B cell (primary cell): ENCODE measurements at places on chromosomes 3 and 15.
A peak's percentile ranks its signal among the peaks of the same experiment; 100 is the strongest.

GRCh38 chr3:107634099-107634489 is 111.3 kb downstream of the BBX start:
- DNase-seq: no peak

DNA sequence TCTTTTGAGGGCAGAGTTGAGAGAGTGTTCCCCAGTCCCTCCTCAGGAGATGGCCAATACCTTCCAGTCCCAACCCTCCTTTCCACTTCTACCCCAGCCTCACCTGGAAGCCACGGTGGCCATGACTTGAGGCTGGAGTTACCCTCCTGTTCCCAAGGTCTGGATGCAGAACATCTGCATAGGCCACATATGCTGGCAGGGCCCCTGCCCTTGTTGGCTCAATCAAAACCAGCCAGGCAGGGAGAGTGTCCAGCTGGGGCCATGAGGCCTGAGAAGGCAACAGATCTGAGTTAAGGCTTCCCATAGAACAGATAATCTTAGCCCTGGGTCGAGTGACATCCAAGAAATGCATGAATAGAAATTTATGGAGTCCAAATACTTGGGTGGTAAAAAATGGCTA is 23.6 kb upstream of the VIPR1 start:
- no peak for DNase-seq

- no peak for DNase-seq
These were observed 10.8 kb downstream of the ITGA11 start for GRCh38 chr15:68421115-68421551.

- DNase-seq: no peak
These were observed 196.4 kb downstream of the STT3B start for GRCh38 chr3:31729082-31729481.

- no peak for DNase-seq
These were observed 59.4 kb upstream of the TRIM71 start for GRCh38 chr3:32758375-32758753.

DNA sequence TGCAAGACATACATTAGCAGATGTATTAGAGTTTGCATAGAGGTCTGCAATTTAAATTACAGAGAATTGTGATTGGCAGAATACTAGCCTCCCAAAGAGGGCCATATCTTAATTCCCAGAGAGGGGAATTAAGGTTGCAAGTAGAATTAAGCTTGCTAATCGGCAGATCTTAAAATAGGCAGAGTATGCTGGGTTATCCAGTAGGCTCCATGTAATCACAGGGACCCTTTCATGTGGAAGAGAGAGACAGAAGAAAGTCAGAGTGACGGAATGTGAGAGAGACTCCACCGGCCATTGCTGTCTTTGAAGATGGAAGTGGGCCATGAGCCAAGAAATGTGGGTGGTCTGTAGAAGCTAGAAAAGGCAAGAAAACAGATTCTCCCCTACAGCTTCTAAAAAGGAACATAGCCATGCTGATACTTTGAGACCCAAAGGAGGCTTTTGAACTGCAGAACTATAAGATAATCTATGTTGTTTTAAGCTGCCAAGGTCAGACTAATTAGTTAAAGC is 38.8 kb downstream of the IMPG2 start:
- DNase-seq: no peak

GRCh38 chr3:141044695-141045641 is 6.2 kb upstream of the SPSB4 start:
- DNase-seq: no peak

DNA sequence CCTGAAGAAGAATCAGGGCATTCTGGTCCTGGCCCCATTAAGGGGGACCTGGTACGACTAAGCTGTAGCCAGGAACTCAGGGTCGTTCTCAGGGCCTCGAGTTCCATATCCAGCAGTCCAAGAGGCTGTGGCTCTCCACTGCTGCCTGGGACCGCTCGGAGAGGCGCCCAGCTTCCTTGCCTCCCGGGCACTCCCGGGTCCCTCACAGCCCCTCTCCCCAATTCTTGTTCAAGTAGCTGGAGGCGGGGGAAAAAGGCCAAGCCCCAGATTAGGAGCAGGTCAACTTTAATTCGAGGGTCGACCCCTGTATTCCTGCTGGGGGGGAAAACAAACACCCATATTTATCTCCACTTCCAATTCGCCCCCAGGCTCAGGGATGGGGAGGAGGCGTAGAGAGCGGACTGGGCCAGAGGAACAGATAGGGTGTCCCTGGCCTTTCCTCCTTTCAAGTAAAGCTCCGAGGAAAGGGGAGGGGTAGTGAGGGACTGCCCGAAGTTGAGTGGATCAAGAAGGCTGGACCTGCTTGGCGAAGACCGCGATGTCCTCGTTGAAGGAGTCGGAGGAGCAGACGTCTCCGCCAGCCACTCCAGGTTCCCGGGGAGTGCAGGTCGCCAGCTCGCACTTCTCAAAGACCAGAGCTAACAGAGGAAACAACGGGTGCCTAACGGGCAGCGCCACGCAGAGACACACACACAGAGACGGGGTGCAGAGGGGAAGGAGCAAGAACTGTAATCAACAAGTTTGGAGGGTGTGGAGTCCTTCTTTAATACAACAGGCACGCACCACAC is 4.4 kb downstream of the MEIS2 start:
- DNase-seq: no peak

- DNase-seq: no peak
These were observed 500.7 kb upstream of the ATP11B start for GRCh38 chr3:182292591-182292990.

DNA sequence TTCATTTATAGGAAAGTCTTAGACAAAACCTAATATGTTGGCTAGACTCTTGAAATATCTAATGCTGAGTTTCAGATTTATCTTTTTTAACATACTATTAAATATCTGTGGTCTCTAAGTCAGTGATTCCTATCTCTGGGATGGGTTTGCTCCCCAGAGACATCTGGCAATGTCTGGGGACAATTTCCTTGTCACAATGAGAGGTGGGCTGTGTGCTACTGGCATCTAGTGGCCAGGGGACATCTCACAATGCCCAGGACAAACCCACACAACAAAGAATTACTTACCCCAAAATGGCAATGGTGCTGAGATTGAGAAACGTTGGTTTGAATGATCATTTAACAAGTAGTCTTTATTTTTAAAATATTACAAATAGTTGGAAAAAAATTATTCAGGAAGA is 602.1 kb downstream of the MAGI1 start:
- DNase-seq: no peak

GRCh38 chr3:9500108-9501050 is 53.2 kb downstream of the LHFPL4 start:
- DNase-seq: peak; percentile 66

- no peak for DNase-seq
These were observed 491.8 kb downstream of the SQOR start for GRCh38 chr15:46126581-46126980.

DNA sequence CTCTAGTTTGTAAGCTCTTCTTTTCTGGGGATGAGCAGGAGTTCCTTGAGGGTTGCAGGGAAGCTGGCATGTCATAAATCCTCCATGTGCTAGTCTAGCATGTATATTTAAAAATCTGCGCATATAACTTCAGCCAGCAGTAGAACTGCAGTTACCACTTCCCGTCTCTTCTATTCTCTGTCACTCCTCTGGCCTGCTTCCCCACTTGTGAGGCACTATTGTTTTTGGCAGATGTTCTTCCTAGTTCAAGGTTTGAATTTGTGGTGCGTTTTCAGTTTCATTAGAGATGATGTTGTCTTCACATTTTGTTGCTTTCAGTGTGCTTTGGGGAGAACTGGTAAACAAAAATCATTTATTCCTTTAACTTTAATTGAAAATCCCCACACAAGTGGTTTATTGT is 169.1 kb upstream of the ZPLD1 start:
- no peak for DNase-seq

DNA sequence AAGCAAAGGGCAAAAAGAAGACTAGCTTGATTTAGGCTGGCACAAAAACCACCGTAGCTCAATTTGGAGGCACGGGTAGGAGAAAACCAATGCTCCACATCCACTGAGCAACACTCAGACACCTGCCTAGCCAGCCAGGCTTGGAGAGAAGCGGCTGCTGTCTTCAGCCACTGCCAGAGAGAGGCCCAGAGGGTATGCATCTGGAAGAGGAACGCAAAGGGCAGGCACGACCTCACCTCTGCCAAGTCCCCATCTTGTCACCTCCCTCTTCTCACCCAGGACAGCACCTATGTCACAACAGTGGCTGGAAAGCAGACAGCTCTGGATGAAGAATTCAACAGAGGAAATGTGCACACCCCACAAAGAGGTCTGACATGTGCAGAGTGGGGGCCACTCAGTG is 93.5 kb downstream of the ADAMTS17 start:
- no peak for DNase-seq

DNA sequence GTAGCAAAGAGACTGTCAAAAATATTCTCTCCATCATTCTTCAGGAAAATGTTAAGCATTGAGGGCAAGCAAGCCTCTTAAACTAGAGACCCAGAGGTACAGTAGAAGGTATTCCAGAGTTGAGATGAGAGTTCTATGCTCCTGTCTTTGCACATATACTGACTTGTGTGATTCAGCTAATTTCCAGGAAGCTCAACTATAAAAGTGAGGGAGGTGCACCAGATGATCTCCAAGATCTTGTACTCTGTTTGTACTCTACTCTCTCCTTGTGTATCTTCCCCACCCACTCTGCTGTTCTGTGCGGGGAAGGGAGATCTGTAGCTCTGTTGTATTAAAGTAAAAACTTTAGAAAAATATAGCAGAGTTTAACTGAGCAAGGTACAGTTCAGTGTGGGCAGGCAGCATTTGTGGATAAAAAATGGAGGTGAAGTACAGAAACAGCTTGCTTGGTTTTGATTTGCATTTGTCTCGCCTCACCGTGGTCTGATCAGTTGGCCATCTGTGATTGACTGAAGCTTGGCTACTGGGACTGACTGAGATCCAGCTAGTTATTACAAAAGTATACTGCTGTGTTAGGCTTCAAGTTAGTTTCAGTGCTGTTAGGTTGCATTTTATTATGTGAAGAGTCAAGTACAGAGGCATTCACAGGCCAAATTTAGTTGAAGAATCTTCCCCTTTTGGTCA is 463.1 kb upstream of the GOLIM4 start:
- DNase-seq: no peak

GRCh38 chr3:143158014-143158988 is 38.7 kb downstream of the CHST2 start:
- DNase-seq: no peak

DNA sequence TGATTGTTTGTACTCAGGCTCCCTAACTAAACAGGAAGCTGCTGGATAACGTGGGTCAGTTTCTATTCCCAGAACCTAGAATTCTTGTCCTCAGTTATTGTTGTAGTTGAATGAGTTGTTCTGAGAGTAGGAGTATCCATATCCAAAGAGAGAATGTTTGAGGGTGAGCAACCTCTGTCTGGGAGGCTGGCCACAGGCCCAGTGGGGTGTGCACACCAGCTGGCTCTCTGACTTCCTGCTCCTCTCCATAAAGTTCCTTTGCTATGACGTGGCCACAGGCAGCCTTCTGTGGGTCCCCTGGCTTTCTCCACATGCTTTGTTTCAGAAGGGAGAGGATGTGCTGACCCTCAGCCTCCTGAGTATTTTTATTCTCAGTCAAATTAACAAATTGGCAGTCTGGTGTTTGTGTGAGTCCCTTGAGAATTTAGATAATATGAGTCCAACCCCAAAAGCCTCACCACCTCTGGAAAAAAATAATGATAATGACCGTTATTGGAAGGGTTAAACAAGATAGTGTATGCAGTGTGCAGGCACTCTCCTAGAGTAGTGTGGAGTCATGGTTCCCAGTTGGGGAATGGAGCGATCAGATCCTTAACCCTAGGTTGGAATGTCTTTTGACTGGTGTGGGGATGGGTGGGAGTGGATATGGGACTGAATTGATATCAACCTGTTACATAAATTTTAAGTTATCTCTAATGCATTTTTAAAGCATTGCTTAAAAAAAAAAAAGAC is 47.6 kb upstream of the MED12L start:
- no peak for DNase-seq

DNA sequence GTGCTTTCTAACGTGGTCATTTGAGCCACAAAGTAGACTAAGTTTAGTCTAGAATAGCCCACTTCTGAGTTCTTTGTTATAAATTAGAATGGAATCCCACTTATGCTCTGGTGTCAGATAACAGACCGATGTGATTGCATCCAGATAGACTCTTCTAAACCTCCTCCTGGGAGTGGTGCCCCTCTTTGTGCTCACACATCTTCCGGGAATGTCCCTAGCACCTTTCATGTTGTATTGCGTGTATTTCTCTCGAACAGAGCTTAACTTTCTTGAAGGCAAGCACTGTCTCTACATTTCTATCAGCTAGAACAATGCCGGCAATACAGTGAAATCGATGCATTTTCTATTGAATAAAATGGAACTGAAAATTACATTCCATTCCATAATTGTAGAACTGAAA is 23.0 kb downstream of the CP start:
- DNase-seq: no peak

- no peak for DNase-seq
These were observed 96.9 kb upstream of the WNT5A start for GRCh38 chr3:55584030-55584429.

DNA sequence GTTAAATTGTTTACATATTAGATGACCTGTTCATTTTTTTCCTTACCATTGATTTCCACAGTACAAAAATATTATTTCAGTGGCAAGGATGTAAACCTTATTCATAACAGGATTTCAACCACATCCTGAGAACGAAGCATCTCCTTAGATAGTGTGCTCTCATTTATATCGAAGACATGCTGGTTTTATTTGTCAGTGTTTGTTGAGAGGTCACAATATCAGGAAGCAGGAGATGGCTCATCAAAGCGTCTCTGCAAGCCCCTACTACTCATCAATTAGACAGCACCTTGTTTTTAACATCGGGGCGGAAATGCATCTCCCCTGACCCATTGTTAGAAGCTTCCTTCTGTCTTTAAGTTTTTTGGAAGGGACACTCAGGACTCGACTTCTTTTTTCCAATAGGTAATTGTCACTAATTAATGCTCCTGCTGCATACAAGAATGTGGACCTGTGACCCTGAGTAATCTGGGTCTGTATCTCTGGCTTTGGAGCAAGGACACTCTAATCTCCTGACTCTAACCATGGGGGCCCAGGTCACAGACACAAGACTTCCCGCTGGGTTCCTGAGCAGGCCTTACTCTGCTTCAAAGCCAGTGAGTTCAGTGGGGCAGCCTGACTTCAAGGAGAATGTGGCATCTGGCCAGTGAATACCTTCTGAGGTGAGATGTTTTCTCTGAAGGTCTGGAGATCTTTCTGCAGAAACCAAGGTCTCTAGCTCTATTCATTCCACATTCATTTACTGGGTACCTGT is 50.3 kb downstream of the MECOM start:
- DNase-seq: no peak
